ENCODE measurements at places on chromosomes 5 and 9. TPM values are rescaled to one million over a fixed set of nuclear protein-coding genes. Genes with fewer than 3 reads are reported as not detected.

- no peak for DNase-seq
Observed at GRCh38 chr9:78316166-78316892, 19.4 kb downstream of the PSAT1 start.

- no peak for DNase-seq
Observed at GRCh38 chr9:132008855-132009812, 70.5 kb downstream of the MED27 start.

DNA sequence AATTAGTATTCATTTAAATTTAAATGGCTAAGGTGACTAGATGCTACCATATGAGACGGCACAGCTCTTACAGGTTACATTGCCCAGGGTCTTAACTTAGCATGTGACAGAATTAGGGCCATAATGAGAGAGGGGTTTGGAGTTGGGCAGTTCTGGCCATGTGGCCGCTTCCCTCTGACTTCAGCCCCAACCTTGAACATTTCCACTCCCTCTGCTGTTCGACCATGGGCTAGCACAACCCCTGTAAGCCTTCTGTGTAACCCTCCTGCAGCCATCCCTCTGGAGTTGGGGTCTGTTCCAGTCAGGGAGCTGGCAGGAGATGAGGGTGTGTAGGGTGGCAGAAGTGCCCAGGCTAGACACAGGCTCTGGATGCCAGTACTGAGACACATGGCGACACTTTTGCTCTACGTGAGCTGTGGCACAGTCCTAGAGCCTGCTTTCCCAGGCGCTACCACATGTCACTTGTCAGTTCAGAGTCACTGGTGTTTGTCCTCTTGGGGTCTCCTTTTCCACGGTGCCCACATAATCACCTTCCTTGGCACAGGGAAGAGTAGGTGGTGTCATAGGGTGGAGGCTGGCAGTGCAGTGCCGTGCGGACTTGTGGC lies 128.7 kb upstream of the PITX1 start:
- DNase-seq, result no peak

DNA sequence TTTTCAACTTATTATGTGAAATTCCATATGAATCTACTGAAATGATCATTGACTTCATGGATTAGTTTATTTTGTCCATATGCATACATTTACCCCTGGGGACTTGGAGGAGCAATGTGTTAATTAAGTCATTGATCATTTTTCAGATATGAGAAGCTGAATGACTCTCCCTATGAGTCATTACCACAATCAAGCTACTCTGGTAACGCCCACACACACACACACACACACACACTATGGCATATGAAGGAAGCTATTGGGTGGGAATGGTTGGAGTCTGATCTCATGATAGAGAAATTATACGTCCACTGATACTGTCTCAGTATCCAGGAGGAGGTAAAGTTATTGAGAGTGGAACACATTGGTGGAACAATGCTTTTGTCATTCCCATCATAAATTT lies 528.9 kb downstream of the AGTPBP1 start:
- DNase-seq, result no peak

- DNase-seq, result no peak
Observed at GRCh38 chr9:109010746-109011145, 2.6 kb downstream of the CTNNAL1 start.

- no peak for DNase-seq
Observed at GRCh38 chr5:52997424-52997823, 8.3 kb downstream of the ITGA2 start.

GRCh38 chr5:42321785-42322184 lies 101.5 kb upstream of the GHR start:
- no peak for DNase-seq

- DNase-seq, result no peak
Observed at GRCh38 chr5:176772271-176773210, 37.8 kb upstream of the UNC5A start.

DNA sequence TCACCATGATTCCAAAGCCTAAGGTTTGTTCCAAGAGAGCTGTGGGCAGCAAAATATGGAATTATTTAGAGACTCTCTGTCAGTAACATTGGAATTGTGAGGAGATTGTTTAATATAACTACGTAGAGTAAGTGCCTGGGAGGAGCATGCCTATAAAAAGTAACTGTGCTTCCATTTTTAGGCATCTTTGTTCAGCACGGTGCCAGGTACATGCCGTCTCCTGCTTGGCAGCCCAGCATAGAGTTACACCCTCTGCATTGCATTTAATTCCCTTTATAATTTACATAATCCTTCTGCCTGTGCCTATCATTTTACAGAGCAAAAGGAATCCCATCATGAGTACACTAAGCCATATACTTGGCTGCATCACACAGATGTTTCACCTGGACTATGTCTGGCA lies 32.1 kb upstream of the ALDH1A1 start:
- no peak for DNase-seq

DNA sequence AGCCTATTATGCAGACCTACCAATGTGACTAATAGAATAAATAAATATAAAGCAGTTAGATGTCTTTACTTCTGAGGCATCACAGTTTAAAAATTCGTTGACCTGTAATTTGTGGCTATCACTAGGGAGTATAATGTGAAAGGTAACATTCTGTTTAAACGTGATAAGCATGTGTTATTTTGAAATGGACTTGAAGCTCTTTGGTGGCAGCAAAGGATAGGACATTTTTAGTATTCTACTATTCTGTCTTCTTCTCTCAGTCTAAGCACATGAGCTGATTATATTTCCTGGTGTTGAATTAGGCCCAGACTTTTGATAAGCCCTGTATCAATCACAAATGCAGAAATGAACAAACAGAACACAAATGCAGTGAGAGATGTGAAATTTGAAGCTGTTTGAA lies 974.0 kb upstream of the CDH10 start:
- DNase-seq, result no peak

- no peak for DNase-seq
Observed at GRCh38 chr5:98776066-98776705, 2.7 kb downstream of the RGMB start.

GRCh38 chr5:149030838-149031397 lies 31.9 kb downstream of the SH3TC2 start:
- DNase-seq, result no peak

GRCh38 chr9:99814359-99814758 lies 7.3 kb upstream of the NR4A3 start:
- DNase-seq, result no peak

DNA sequence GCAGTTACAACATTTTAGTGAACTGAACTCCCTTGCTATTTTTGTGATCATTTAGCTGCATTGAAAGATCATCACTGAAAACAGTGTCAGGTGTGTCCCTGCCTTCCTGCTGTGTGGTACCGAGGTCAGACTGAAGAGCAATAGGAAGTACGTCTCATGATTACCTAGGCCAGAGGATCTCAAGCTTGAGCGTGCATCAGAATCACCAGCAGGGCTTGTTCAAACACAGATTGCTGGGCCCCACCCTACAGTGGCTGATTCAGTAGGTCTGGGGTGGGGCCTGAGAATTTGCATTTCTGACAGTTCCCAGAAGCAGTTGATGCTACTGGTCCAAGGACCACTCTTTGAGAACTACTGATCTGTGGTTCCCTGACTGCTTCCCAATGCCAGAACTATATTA lies 159.6 kb downstream of the ACTL7B start:
- DNase-seq, result no peak

- no peak for DNase-seq
Observed at GRCh38 chr9:127915325-127915752, 1.5 kb downstream of the ST6GALNAC4 start.

GRCh38 chr5:91110686-91111085 lies 272.4 kb downstream of the ARRDC3 start:
- DNase-seq, result no peak

- DNase-seq, result no peak
Observed at GRCh38 chr9:87343816-87344430, 153.7 kb upstream of the DAPK1 start.

GRCh38 chr9:79325501-79325900 lies 246.3 kb upstream of the TLE4 start:
- DNase-seq, result no peak

GRCh38 chr5:43017428-43017815 lies 22.7 kb downstream of the ANXA2R start:
- DNase-seq, result no peak

DNA sequence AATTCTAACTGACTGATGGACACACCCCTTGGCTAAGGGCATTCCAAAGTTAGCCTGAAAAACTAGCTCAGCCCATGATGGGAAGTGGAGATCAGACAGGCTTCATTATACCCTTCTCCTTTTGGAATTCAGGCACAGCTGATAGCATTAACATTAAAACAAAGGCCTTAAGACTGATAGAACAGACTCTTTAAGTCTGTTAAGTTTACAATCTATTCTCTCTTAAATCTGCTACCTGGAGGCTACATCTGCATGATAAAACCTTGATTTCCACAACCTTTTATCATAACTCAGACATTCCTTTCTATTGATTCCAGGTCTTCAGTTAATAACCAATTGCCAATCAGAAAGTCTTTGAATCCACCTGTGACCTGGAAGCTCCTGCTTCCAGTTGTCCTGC lies 281.4 kb downstream of the TUSC1 start:
- DNase-seq, result no peak

RHOBTB3 gene
- total RNA-seq, result 8.0 TPM

WDR36 gene
- total RNA-seq, result 49.5 TPM

ENHO gene
- total RNA-seq, result not detected

PCDHGC3 gene
- total RNA-seq, result 20.5 TPM

DMXL1 gene
- total RNA-seq, result 49.2 TPM

IL3 gene
- total RNA-seq, result not detected
